ENCODE measurements at places on chromosomes 6 and 20.
A peak's percentile ranks its signal among the peaks of the same experiment; 100 is the strongest.

GRCh38 chr6:150667359-150667758 is 67.7 kb downstream of the PLEKHG1 start:
- no peaks in the 10 kb centered on the region for H3K36me3 ChIP-seq
- no peak for DNase-seq
- H3K4me1 ChIP-seq: peaks cover 14% of the 10 kb centered on the region
- no peaks in the 10 kb centered on the region for H3K27me3 ChIP-seq

GRCh38 chr20:19249106-19249879 is 36.9 kb downstream of the SLC24A3 start:
- peak; percentile 26 for DNase-seq
- H3K27me3 ChIP-seq: no peaks in the 10 kb centered on the region
- H3K4me3 ChIP-seq: no peak overlapping the region
- no peaks in the 10 kb centered on the region for H3K36me3 ChIP-seq
- H3K4me1 ChIP-seq: no peaks in the 10 kb centered on the region

- no peaks in the 10 kb centered on the region for H3K36me3 ChIP-seq
- H3K4me1 ChIP-seq: no peaks in the 10 kb centered on the region
- no peaks in the 10 kb centered on the region for H3K27me3 ChIP-seq
- no peak overlapping the region for H3K27ac ChIP-seq
- no peak for DNase-seq
- H3K4me3 ChIP-seq: no peak overlapping the region
These were observed 56.1 kb downstream of the KIAA0408 start for GRCh38 chr6:127402890-127403617.

DNA sequence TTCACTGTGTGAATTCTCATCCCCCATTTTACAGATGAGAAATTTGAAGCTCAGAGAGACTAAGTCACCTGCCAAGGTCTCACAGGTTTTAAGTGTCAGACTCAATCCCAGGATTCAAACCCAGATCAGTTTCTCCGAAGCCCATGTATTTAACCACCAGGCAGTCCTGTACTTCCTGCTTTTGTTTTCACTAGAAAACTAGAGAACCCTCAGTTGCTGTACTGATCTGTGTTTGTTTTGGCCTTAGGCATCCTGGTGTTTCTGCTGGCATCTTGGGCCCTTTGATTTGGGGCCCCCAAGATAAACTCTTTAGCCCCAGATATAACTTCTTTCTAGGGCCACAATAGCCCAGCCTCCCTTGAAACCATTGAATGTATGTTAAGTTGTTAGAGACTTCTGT is 36.5 kb downstream of the PPP1R16B start:
- H3K27me3 ChIP-seq: no peaks in the 10 kb centered on the region
- no peak for DNase-seq
- H3K4me3 ChIP-seq: no peak overlapping the region
- H3K27ac ChIP-seq: no peak overlapping the region
- H3K4me1 ChIP-seq: no peaks in the 10 kb centered on the region

DNA sequence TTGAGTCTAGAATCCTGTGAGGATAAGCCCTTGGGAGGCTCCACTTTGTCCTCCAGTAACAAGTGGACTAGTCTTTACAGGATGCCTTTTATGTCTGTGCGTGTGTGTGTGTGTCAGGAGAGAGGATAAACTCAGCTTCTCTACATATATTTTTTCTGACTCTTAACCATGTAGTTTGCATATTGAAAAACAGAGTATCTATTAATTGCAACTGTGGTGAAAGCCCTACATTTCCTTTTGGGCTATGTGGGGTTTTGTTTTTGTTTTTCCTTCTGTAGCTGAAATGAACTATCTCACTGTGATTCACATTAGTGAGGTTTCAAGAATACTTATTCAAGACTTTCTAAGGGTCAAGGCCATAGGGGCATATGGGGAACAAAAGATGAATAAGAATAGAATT is 17.7 kb downstream of the TPBG start:
- H3K4me1 ChIP-seq: peaks cover 3% of the 10 kb centered on the region
- H3K27me3 ChIP-seq: no peaks in the 10 kb centered on the region
- H3K4me3 ChIP-seq: no peak overlapping the region
- no peak for DNase-seq
- no peaks in the 10 kb centered on the region for H3K36me3 ChIP-seq
